ENCODE measurements at places on chromosomes 3 and 15.

DNA sequence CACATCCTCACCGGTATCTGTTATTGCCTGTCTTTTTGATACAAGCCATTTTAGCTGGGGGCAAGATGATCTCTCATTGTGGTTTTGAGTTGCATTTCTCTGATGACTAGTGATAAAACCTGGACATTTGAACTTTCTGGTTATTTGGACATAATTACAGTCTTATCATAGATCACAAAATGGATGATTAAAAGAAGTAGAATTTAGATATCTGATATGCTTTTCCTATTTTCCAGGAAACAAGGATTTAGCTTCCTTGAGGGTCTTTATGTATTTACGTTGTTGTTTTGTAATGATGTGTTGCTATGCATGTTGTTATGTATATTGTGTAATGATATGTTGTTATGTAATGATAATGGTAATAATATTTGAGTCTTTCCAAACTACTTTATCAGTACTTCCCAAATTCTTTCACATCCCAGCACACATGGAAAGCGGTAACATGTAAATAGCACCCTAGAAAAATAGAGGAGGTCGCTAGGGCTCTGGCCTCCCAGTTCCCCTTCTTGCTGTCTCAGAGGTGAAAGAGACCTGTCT, 53.8 kb downstream of the GJD2 start:
- no peak for DNase-seq

DNA sequence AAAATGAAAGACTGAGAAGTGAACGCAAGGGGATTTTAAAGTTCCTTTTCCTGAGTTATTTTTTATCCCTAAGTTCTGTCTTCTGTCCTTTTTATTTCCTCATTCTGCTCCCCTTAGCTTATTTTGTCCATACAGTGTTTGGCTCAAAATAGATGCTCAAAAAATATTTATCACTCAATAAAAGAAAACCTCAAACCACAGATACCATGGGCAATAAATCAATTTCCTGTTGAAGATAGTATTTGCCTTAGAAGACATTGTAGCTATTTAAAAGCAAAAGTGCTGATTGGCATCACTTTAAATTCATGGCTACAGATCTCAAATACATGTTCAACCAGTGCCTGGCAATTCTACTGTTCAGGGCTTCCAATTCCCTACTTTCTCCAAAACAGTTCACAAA, 316.5 kb upstream of the ADAMTS9 start:
- DNase-seq: no peak

DNA sequence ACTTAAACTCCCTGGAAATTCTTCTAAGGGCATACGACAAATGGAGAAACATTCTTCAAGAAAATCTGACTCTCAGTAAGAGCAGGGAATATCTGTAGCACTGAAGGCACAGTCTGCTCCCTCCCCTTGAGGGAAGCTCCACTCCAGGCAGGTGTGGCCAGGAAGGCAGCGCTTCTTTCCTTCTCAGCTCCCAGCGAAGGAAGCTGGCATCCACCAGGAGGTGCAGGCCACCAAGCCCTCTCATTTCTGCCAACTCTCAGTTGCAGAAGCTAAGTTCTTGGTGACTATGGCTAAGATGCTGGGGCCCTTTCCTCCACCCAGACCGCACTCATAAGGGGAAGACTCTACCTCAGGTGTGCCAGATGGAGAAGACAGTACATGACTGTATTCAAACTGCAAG, 37.7 kb upstream of the SLC41A3 start:
- no peak for DNase-seq

- DNase-seq: no peak
Observed at GRCh38 chr3:174156200-174156599, 702.9 kb upstream of the NAALADL2 start.

GRCh38 chr3:37171144-37171543, 3.2 kb downstream of the LRRFIP2 start:
- no peak for DNase-seq

DNA sequence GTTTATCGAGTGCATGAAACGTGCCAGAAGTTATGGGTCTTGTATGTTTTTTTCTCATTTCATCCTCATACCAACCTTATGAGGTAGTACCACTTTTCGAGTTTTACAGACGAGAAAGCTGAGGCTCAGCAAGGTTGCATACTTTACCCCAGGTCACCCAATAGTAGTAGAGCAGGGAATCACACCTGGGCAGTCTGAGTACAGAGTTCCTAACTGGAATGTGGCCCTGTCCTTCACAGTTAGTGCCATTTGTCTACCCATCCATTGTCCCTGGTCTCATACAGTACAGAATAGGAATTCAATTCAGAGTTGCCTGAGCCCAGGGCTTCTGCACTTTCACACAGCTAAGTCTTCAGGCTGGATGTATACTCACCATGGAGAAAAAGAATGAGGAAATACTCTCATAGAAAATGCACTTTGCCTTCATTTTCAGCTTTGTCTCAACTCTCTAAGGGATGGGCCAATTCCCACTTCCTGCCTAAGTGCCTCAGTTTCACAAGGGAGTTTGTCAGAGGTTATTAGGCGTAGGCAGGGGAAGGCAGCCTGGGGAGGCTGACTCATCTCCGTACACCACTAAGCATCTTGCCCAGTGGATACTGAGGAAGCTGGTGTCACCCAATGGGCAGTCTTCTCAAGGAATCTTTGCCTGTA, 93.2 kb downstream of the TMEM212 start:
- DNase-seq: no peak

DNA sequence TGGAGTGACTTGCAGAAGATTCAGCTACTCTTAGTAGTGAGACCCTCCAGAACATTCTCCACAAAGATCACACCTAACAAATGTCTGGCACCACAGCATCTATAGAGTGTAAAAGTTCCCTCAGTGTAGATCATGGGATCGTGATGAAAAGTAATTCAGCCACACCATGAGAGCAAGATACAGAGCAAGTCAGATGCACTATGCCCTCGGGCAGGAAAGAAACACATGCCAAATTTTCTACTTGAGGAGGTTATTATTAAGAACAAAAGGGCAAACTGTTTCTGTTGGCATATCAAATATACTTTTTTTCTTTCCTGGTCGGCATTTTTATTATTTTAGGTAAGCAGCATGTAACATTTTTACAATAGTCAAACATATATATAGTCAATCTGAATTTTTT, 44.8 kb upstream of the SNTN start:
- no peak for DNase-seq

GRCh38 chr15:69167218-69167846, 6.9 kb downstream of the GLCE start:
- DNase-seq: no peak

GRCh38 chr15:58870451-58870850, 63.0 kb downstream of the SLTM start:
- DNase-seq: no peak

- DNase-seq: no peak
Observed at GRCh38 chr3:184703657-184704056, 8.2 kb downstream of the MAGEF1 start.

DNA sequence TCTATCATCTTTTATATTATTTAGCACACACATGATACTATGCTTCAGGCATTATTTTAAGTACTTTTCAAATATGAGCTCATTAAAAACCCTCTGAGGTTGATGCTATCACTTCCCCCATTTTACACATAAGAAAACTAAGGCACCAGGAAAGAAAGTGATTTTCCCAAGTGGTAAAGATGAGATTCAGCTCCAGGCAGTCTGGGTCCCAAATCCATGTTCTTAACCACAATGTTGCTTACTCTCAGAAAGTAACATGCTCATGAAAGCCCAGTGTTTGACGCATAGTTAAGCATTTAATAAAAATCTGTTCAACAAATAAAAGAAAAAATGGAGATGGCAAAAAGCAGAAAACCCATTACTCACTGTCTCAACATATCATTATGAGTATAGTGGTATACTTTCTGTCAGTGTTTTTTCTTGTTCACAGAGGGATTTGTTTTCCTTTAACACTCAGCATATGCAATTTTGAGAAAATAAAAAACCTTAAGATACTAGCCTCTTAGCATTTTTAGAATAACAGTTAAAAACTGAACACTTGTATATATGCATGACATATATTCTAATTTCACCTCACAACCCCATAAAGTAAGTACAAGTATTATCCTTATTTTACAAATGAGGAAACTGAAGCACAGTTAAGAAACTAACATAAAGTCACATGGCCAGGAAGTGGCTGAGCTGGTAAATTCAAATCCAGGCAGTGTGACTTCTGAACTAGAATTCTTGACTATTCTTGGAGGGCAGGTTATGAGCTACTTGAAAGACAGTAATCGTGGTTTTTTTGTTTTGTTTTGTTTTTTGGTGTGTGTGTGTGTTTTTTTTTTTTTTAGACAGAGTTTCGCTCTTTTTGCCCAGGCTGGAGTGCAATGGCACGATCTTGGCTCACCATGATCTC, 10.4 kb downstream of the PEAK1 start:
- DNase-seq: no peak

DNA sequence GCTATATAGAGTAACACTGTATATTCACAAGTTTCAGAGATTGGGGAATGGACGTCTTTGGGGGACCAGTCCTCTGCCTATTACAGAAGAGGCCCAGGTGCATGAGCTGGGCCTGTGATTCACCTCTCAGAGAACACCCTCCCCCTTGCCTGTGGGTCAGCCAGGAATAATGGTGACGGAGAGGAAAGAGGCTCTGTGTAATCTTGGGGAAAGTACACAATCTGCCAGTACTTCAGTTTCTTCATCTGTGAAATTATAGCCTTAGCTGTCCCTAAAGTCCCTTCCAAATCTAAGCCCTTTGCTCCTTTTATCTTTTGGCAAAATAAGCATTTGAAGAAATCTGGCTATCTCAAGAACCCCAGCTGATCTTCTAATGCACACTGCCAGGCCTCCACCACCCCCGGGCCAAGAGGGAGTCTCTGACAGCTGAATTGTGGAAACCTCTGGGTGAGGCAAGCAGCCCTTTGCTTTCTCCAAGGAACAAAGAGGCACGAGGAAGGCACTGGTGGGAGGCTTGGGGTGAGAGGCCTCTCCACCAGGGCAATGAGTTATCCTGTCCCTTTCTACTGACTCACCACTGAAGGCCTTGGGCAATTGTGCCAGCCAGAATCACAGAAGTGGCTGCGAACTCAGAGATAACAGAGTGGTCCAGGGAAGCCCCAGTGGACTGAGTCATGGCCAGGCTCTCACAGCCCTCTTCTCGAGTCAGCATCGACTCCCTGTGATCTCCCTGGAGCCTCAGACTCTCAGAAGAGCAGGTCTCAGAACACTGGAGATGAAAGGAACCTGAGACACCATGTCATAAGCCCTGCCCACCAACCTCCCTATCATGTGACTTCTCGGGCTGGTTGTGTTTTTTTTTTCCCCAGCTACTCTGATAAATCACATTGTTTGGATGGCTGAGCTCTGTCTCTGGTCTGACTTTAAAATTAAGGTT, 31.8 kb downstream of the CCNL1 start:
- DNase-seq: peak; percentile 18

GRCh38 chr3:46552538-46552937, 13.6 kb downstream of the LRRC2 start:
- DNase-seq: no peak

- DNase-seq: no peak
Observed at GRCh38 chr3:17190353-17191078, 305.8 kb downstream of the PLCL2 start.

DNA sequence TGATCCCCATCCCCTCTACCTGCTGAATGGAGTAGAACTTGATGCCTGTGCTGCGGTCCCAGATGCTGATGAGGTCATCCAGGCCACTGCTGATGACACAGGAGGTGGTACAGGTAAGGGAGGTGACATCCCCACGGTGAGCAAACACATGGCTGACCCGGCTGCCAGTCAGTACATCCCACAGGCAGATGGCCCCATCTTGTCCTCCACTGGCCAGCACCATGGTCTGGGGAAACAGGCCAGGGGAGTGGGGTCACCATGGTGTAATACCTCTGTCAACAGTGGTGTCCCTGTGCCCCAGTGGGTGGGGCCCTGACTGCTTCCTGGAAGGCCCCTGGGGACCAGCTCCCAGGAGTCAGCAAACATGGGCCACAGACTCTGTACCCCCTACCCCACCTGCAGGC, 33.3 kb downstream of the PTPN23 start:
- no peak for DNase-seq

DNA sequence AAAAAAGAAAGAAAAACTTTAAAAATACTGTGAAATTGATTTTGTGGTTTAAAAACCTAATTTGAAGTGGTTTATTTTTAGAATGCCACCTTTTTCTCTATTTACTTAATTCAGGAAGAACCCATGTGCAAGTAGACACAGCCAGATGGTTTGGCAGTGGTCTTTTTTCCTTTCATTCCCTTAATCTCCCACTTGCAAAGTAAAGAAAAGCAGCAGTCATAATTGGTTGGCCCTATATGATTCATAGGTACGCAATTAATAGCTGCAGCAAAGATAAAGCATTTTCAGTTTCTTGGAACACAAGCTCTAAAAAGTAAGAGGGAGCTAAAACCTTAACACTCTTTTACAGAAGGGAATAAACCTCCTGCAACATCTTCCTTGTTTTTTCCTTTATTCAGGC, 115.3 kb downstream of the MECOM start:
- no peak for DNase-seq

GRCh38 chr3:156174229-156174847, 54.0 kb downstream of the KCNAB1 start:
- DNase-seq: no peak

DNA sequence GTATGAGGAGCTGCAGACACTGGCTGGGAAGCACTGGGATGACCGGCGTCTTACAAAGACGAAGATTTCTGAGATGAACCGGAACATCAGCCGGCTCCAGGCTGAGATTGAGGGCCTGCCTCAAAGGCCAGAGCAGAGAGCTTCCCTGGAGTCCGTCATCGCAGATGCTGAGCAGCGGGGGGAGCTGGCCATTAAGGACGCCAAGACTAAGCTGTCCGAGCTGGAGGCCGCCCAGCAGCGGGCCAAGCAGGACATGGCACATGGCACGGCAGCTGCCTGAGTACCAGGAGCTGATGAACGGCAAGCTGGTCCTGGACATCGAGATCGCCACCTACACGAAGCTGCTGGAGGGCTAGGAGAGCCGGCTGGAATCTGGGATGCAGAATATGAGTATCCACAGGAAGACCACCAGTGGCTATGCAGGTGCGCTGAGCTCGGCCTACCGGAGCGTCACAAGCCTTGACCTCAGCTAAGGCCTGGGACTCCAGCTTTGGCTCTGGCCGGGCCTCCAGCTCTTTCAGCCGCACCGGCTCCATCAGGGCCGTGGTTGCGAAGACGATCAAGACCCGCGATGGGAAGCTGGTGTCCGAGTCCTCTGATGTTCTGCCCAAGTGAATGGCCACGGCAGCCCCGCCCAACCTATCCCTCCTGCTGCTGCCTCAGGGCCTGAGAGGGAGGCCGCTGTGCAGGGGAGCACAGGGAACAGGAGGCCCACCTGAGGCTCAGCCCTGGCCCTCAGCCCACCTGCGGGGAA, 9.2 kb upstream of the SHC4 start:
- DNase-seq: no peak

- no peak for DNase-seq
Observed at GRCh38 chr15:67564021-67564967, 21.8 kb downstream of the MAP2K5 start.

DNA sequence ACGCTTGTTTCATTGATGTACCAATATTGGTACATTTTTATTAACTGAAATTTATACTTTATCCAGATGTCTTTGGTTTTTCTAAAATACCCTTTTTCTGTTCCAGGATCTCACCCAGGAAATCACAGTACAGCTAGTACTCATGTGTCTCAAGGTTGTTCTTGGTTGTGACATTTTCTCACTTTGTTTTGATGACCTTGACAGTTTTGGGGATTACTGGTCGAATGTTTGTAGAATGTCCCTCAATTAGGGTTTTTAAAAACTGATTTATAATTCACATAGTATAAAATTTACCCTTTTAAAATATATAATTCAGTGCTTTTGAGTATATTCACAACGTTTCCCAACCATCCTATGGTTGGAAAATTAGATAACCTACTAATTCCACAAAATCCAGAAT, 6.3 kb upstream of the SNRPN start:
- no peak for DNase-seq
